RPMI8226 (cell line): ENCODE measurements at places on chromosomes 5 and 9.

- DNase-seq: no peak
These were observed 82.3 kb upstream of the TLE4 start for GRCh38 chr9:79489261-79490000.

GRCh38 chr9:33117306-33117705 is 40.8 kb upstream of the SMU1 start:
- DNase-seq: no peak

GRCh38 chr5:165874851-165875250 is 2369.4 kb downstream of the MAT2B start:
- no peak for DNase-seq

GRCh38 chr9:128913048-128913900 is 7.5 kb upstream of the PHYHD1 start:
- DNase-seq: no peak

- no peak for DNase-seq
These were observed 10.9 kb downstream of the CNTRL start for GRCh38 chr9:121085661-121086060.
